ENCODE measurements at places on chromosomes 11 and 22.

DNA sequence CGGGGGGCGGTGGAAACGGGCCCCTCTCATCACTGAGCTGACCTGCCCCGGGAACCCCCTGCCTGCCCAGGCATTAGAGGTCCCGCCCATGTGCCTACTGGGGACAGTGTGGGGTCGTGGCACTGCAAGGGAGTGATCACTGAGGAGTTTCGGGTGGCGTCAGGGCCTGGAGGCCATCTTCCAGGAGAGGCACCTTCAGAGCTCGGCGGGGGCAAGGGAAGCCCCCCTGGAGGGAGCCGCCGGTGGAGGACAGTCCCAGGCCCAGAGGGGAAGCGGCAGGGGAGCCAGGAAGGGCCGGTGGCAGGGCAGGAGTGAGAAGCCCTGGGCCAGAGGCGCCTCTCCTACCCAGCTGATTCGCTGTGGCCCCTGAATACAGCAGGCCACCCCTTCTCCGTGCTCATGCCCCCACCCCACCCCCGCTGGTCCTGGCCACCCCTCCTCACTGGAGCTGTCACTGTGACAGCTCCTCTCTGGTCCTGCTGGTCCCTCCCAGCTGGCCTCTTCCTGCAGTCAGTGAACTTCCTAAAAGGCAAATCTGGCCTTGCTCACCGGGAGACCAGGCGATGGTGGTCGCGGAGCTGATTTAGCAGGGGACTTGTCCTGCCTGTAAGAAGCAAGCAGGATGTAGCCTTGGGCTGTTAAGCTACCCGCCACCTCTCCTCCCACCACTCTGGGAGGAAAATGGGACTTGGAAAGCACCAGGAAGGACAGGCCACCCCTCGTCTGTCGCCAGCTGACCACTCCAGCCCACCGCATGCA is 2.0 kb upstream of the MAPK11 start:
- peaks cover 18% of the 10 kb centered on the region for H3K4me1 ChIP-seq
- no peak overlapping the region for H3K27ac ChIP-seq
- H3K36me3 ChIP-seq = no peaks in the 10 kb centered on the region
- H3K27me3 ChIP-seq = peaks cover 5% of the 10 kb centered on the region

GRCh38 chr22:18148293-18148965 is 1.5 kb upstream of the USP18 start:
- DNase-seq = no peak
- peaks cover 35% of the 10 kb centered on the region for H3K36me3 ChIP-seq
- H3K4me1 ChIP-seq = peaks cover 37% of the 10 kb centered on the region
- peak overlapping the region; percentile 87 for H3K4me3 ChIP-seq
- H3K27me3 ChIP-seq = no peaks in the 10 kb centered on the region

DNA sequence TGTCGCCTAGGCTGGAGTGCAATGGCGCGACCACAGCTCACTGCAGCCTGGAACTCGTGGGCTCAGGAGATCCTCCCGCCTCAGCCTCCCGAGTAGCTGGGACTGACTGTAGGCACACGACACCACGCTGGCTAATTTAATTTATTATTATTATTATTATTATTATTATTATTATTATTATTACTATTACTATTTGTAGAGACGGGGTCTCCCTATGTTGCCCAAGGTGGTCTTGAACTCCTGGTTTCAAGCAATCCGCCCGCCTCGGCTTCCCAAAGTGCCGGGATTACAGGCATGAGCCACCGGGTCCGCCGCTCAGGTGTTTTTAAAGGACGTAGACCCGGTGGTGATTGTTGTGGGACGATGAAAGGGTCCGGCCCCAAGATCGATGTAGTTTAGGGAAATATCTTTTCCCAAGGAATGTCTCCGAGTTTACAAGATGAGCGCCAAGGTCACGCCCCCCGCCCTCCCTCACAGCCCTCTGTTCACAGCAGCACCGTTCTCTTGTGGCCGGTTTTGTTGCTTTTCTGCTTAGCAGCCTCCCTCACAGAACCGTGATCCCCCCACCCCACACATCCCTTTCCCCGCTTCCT is 728 bp upstream of the POGLUT3 start:
- H3K4me3 ChIP-seq = peak overlapping the region; percentile 85
- DNase-seq = no peak
- peaks cover 31% of the 10 kb centered on the region for H3K4me1 ChIP-seq
- H3K27ac ChIP-seq = peak overlapping the region; percentile 92

DNA sequence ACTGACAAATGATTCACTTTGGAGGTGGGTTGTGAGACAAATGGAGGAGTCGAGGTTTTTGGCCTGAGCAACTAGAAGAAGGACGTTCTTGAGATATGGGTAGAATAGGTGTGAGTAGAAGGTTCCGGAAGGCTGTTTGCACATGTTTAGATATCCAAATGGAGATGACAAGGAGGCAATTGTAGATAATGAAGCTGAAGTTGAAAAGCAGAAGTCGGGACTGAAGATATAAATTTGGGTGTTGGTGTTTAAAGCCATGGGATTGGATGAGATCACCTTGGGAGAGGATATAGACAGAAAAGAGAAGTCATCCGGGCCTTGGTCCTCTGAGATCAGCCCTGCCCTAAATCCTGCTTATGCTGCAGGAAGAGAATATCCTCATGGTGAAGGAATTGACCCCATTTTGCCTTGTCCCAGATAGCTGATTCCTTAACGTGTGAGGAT is 75.5 kb upstream of the CD44 start:
- peaks cover 23% of the 10 kb centered on the region for H3K36me3 ChIP-seq
- H3K27ac ChIP-seq = no peak overlapping the region
- H3K27me3 ChIP-seq = peaks cover 13% of the 10 kb centered on the region
- H3K4me1 ChIP-seq = peaks cover 34% of the 10 kb centered on the region
- H3K4me3 ChIP-seq = no peak overlapping the region

- no peaks in the 10 kb centered on the region for H3K27me3 ChIP-seq
- H3K36me3 ChIP-seq = no peaks in the 10 kb centered on the region
- peaks cover 19% of the 10 kb centered on the region for H3K4me1 ChIP-seq
- DNase-seq = no peak
Measured at GRCh38 chr22:37047006-37047405, 4.5 kb upstream of the KCTD17 start.

GRCh38 chr11:20501971-20502370 is 97.4 kb upstream of the SLC6A5 start:
- no peak overlapping the region for H3K4me3 ChIP-seq
- no peak overlapping the region for H3K27ac ChIP-seq
- no peak for DNase-seq
- H3K4me1 ChIP-seq = peaks cover 3% of the 10 kb centered on the region
- H3K36me3 ChIP-seq = peaks cover 31% of the 10 kb centered on the region
- H3K27me3 ChIP-seq = no peaks in the 10 kb centered on the region

- no peaks in the 10 kb centered on the region for H3K36me3 ChIP-seq
- no peak overlapping the region for H3K4me3 ChIP-seq
- no peak overlapping the region for H3K27ac ChIP-seq
Measured at GRCh38 chr11:101759771-101760450, 154.9 kb upstream of the CEP126 start.

DNA sequence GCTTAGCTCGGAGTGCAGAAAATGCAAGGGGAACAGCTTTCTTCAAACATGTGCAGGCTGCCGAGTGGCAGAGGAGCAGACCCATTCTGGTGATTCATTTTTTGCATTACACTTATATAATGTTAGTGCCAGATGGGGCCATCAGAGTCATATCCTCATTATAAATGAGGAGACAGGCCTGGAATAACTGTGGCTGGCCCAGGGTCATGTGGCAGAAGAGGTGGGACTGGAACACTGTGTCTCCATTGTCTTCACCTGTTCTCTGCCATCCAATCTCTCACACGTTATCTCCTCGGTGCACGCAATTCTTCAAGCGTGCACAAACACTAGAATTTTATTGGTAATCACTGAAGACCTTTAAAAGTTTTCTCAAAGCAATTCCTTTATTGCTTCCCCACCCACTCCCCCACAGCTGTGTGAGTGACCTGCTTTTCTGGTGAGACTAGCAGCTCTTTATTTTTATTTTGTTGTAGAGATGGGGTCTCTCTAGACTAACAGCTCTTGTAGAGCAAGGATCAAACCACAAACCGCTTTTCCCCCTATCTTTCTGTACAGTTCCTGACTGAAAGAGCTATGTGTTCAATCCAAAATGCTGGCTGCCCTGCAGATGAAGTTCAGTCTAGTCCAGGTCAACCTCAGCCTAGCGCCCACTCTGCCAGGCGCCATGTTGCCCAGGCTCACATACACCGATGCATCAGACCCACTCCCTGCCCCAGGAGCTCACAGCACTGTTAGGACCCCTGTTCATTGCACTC is 75.3 kb downstream of the ST3GAL4 start:
- H3K4me3 ChIP-seq = no peak overlapping the region
- no peaks in the 10 kb centered on the region for H3K36me3 ChIP-seq
- H3K4me1 ChIP-seq = no peaks in the 10 kb centered on the region
- H3K27me3 ChIP-seq = no peaks in the 10 kb centered on the region
- no peak for DNase-seq
- no peak overlapping the region for H3K27ac ChIP-seq

- peak overlapping the region; percentile 74 for H3K4me3 ChIP-seq
- H3K27ac ChIP-seq = peak overlapping the region; percentile 95
- H3K4me1 ChIP-seq = peaks cover 71% of the 10 kb centered on the region
- peaks cover 6% of the 10 kb centered on the region for H3K36me3 ChIP-seq
- peak; percentile 81 for DNase-seq
Measured at GRCh38 chr11:13338427-13339069, 61.0 kb downstream of the BMAL1 start.

GRCh38 chr11:69660001-69660500 is 15.1 kb downstream of the LTO1 start:
- no peak overlapping the region for H3K4me3 ChIP-seq
- no peaks in the 10 kb centered on the region for H3K27me3 ChIP-seq
- no peaks in the 10 kb centered on the region for H3K36me3 ChIP-seq
- DNase-seq = no peak
- H3K27ac ChIP-seq = no peak overlapping the region

GRCh38 chr11:1293619-1294015 is 15.8 kb downstream of the TOLLIP start:
- no peak overlapping the region for H3K4me3 ChIP-seq
- H3K27me3 ChIP-seq = no peaks in the 10 kb centered on the region
- H3K27ac ChIP-seq = no peak overlapping the region
- no peak for DNase-seq

GRCh38 chr22:28019360-28019759 is 100.3 kb upstream of the PITPNB start:
- no peak overlapping the region for H3K27ac ChIP-seq
- H3K27me3 ChIP-seq = no peaks in the 10 kb centered on the region
- H3K4me1 ChIP-seq = peaks cover 18% of the 10 kb centered on the region
- H3K36me3 ChIP-seq = no peaks in the 10 kb centered on the region

- H3K27ac ChIP-seq = no peak overlapping the region
- DNase-seq = no peak
- H3K36me3 ChIP-seq = no peaks in the 10 kb centered on the region
- H3K4me3 ChIP-seq = no peak overlapping the region
Measured at GRCh38 chr22:49100773-49101172, 726.9 kb downstream of the BRD1 start.
